ENCODE measurements at places on chromosomes 4 and X.

DNA sequence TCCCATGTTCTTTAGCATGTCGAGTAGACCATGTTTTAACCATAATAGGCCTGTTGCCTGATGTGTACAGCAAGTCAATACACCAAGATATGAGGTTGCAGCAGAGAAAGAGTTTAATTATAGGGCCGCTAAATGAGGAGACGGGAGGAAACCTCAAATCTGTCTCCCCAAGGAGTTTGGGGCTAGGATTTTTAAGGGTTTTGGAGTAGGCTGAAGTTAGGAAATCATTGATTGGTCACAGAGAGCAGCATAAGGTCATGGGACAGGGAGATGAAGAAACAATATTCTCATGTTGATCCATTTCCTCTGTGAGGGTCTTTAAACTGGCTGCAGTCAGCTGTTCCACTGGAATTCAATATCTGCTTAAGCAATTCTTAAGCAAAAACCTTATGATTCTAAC, 160.2 kb upstream of the GALNT7 start:
- DNase-seq = no peak

DNA sequence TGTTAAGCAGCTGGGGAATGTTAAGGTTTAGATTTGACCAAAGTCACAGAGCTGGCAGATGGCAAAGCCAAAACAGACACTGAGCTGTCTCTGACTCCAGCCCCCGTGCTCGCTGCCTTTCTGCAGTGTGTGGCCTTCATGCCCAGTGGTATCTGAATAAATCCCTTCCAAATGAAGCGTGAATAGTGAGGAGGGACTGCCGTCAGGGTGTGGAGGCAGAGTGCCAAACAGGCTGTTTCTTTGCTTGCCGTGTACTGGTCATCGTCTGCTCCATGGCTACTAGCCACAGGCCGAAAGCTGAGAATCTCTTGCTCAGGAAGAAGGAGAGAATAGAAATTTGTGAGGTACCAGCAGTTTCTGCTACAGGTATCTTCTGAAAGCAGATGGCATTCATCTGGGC, 19.7 kb downstream of the PRIMPOL start:
- no peak for DNase-seq

- no peak for DNase-seq
Observed at GRCh38 chr4:124212815-124213630, 499.5 kb downstream of the ANKRD50 start.

DNA sequence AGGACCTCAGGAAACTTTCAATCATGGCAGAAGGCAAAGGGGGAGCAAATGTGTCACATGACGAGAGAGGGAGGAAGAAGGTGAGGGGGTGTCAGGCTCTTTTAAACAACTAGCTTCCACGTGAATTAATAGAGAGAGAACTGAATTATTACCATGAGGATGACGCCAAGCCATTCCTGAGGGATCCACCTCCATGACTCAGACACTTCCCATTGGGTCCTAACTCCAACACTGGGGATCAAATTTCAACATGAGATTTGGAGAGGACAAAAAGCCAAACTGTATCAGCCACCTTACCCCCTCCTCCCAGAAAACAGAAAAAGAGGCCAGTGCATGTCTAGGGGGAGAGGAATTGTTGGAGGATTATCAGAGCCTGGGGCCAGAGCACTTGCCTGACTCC, 40.4 kb upstream of the LAS1L start:
- no peak for DNase-seq

DNA sequence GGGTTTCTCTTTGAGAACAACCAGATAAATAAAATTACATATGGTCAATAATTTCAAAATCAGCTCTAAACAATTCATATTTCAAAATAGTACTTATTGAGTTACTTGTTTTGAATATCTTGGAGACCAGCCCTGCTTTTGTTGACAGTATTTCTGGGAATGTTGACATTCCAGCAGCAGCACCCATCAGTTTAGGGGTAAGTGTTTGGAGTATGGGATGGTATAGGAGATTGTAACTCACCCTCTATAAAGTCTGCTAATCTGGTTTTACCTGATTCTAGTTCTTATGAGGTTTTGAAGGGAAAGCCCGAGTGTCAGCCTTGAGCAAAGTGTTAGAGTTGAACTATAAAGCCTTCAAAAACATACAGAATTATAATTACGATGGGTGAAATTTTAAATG, 139.2 kb upstream of the ANKRD50 start:
- no peak for DNase-seq

GRCh38 chr4:141346144-141346543, 125.4 kb downstream of the ZNF330 start:
- peak; percentile 2 for DNase-seq

- no peak for DNase-seq
Observed at GRCh38 chr4:87216469-87216868, 3.9 kb downstream of the KLHL8 start.

GRCh38 chr4:94671113-94671512, 86.6 kb upstream of the BMPR1B start:
- DNase-seq = no peak

DNA sequence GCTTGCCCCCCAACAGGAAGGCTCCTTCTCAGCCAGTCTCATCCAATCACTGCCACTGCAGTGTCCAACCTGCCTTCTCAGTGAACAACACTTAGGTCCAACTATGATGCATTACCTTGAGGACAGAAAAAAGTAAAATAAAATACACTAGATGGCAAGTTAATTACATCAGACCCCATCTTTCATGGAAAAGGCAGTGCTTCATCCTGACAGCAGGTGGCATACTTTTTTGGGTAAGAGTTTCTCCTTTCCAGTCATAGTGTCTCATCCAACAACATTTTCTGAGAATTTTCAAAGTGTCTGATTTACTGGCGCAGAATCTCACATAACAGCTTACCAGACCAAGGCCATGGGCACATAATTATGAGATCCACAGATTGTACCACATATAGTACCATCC, 1742.8 kb downstream of the PCDH7 start:
- DNase-seq = no peak

- no peak for DNase-seq
Observed at GRCh38 chr4:169985881-169986280, 40.3 kb downstream of the MFAP3L start.

GRCh38 chr4:39046249-39046648, 14.0 kb upstream of the TMEM156 start:
- no peak for DNase-seq

GRCh38 chr4:127347936-127348335, 284.8 kb upstream of the INTU start:
- no peak for DNase-seq

Measured in NCI-H774 (cell line).